ENCODE measurements at places on chromosomes 12 and 14. TPM values are rescaled to one million over a fixed set of nuclear protein-coding genes. Genes with fewer than 3 reads are reported as not detected.

The MYH6 gene
- not detected for polyA plus RNA-seq

The PPP4R3A gene
- polyA plus RNA-seq: 31.7 TPM

The KCNMB4 gene
- 0.23 TPM for polyA plus RNA-seq

The RPS6KA5 gene
- 7.9 TPM for polyA plus RNA-seq

The TMBIM4 gene
- polyA plus RNA-seq: 694 TPM

The FBXO34 gene
- polyA plus RNA-seq: 17.3 TPM

The SAV1 gene
- polyA plus RNA-seq: 4.8 TPM

The PGF gene
- not detected for polyA plus RNA-seq

All from CD14-positive monocyte (primary cell).